D341Med (cell line): ENCODE measurements at places on chromosomes 4 and X.

DNA sequence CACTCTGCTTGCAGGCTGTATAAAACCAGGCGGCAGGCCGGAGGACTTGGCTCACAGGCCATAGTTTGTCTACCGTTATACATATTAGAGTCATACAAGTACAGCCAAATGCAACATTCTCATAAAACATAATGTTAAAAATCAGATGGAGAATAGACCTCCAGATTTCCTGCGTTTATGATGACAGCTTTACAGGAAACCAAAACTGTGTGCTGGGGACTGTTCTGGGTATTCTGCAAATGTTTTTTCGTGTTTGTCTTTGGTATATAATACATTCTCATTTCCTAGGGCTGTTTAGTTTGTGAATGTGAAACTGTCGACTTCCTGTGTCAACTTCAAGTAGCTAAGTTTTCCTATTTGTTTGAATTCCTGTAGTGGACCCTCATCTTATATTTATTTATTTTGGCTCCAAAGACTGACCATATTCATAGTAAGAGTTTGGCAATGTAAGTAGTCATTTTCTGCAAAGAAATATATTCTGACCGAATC is 79.5 kb upstream of the FAM9C start:
- DNase-seq, result no peak

DNA sequence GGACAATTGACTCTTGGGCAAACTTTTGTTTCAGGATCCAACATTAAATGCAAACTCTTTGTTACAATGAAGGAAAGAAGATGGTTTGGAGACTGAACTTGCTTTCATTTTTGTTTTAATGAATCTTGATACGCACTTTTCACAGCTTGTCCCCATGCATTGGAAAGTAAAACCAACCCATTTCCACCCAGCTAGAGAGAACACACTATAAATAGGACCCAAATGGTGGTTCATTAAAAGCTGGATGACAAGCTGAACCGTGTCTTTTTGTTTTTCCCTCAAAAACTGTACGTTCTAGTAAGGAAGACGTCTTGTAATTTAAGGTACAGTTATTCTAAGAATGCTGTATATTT is 95.3 kb upstream of the EGFL6 start:
- DNase-seq, result no peak

DNA sequence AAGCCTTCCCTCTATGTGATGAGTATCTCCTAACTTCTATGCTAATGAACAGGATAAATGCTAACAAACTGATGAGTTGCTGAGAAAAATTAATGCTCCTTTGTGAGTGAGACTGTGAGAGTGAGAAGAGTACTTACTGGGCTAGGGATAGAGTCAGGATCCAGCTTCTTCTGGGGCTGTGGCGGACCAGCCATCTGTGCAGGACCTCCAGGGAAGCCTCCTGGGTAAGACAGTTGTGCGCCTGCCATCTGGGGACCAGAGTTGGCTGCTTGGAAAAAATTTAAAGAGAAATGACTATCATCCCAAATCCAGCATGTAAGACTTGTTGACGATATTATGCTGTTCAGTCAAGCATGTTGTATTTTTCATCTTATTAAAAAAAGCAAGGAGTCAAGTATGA is 21.0 kb downstream of the SEC24D start:
- DNase-seq, result peak; percentile 62

- no peak for DNase-seq
Measured at GRCh38 chr4:12200226-12200625, 771.5 kb upstream of the HS3ST1 start.

DNA sequence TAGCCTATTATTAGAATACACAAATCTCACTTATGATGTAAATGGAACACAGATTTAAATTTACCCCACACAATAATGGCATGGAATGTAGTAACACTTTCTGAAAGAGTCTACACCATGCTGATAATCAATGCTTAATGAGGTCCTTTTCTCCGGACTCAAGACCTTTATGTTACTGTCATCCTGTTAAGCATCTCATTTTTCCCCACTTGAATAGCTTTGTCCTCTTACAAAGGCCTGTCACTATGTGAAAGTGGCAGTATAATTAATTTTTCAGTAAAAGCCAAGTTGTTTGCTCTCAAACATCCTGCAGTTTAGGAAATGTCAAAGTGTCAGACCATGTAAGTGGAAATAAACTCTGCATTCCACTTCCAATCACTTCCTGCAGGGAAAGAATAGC is 96.4 kb downstream of the GPC3 start:
- no peak for DNase-seq

DNA sequence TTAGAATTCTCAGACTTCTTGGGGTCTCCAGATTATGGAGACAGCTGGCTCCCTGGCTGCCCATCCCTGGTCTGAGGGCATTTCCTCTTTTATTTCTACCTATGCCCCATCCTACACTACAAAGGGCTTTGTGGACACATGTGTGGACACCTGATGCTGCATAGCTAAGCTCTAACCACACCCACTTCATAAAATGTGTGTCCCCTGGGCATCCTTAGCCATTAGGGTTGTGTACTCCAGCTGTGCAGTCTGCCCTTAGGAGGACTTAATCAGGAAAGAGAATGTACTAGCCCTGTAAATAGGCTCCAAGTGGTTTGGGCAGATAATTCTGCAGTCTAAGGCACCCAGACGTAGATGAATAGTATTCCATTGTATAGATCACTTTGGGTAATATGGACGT is 47.0 kb downstream of the COQ2 start:
- no peak for DNase-seq

DNA sequence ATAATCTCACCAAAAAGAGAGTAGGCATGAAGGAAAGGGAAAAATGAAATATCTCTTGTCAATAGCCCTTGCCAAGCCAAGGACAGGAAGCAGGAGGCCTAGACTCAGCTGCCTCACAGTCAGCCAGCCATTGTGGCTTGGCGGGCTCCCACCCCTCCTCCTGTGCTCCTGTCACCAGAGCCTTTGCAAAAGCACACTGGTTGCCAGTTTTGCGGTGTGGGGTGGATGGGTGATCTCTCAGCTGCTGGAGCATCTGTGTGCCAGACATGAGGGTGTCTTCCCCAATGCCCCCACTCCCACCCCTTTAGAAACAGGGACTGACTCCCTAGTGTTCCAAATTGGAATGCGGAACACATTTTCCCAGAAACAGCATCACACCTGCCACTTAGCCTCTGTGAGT is 26.1 kb downstream of the ARHGEF6 start:
- no peak for DNase-seq

DNA sequence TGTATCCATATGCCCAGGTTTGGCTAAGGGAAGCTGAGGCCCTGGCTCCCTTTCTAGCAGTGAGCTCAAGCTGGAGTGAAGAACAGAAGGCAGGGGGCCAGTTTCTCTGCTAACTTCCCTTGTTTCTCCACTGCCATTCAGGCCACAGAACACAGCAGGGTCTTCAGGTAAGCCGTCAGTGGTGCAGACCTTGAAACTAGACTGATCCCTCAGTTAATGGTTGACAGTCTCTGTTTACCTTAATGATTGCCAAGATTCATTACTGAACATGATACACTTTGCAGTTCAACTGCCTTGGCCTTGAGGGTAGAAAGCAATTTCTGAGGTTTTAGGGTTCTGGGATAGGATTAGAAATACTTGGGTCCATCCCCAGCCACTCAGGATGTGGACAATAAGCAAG is 8.9 kb upstream of the GJB1 start:
- DNase-seq, result no peak
